H54 (cell line): ENCODE measurements at places on chromosomes 2 and 18.

DNA sequence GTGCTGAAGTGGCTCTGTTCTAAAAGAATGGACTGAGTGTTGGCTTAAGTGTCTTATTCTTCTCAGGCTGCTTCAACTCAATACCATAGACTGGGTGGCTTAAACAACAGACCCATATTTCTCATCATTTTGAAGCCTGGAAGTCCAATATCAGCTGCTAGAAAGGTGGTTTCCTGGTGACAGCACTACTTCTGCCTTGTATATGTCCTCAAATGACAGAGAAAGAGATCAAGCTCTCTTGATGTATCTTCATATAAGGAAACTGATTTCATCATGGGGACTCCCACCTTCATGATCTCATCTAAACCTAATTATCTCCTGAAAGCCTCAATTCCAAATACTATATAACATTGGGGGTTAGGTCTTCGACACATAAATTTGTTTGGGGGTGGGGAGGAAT, 449.7 kb upstream of the DSEL start:
- DNase-seq, result no peak

GRCh38 chr2:70835643-70836042, at the start of gene CD207:
TSS of gene CD207 (minus strand) at chr2:70835816. CDS start at chr2:70835776, 40 bp downstream.
- no peak for DNase-seq

DNA sequence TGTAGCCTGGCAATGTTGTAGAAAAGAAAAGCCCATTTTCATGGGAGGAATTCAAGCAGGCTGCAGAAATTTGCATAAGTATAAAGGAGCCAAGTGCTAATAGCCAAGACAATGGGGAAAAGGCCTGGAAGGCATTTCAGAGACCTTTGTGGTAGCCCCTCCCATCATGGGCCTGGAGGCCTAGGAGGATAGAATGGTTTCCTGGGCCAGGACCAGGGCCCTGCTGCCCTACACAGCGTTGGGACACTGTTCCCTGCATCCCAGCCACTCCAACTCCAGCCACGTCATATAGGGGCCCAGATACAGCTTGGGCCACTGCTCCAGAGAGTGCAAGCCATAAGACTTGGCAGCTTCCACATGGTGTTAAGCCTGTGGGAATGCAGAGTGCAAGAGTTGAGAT, 8.1 kb upstream of the ZNF24 start:
- no peak for DNase-seq

DNA sequence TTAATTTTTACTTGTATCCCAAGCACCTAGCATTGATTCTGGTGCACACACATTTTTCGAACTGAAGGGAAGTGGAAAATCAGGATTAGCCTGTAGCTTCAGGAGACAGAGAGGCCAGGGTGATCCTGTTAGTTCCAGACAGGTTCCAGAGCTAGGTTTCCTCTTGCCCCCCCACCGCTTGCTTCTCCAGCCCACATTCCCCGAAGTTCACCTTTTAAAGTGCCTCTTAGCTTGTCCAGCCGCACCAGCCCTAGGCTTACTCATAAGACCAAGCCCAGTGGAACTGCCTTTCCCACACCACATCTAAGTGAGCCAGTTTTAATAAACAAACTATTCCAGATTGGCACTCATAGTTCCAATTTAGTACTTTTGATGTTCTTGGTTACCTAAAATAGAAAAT, 898.6 kb upstream of the KLHL29 start:
- DNase-seq, result no peak

GRCh38 chr2:197239434-197239833, 71.1 kb downstream of the ANKRD44 start:
- DNase-seq, result no peak

- no peak for DNase-seq
Measured at GRCh38 chr18:77210249-77210648, 39.4 kb upstream of the GALR1 start.
